Stimulated activated CD4-positive, alpha-beta T cell treated with anti-CD3 and anti-CD28 coated beads, TNF-alpha, amount 100 ng/mL, for 24 hours (primary cell): ENCODE measurements at places on chromosomes 11 and 22.

- peak; percentile 22 for DNase-seq
These were observed 35.0 kb downstream of the TPBGL start for GRCh38 chr11:75275581-75275980.

GRCh38 chr11:64686466-64687170 lies 36.4 kb downstream of the NRXN2 start:
- DNase-seq = no peak

DNA sequence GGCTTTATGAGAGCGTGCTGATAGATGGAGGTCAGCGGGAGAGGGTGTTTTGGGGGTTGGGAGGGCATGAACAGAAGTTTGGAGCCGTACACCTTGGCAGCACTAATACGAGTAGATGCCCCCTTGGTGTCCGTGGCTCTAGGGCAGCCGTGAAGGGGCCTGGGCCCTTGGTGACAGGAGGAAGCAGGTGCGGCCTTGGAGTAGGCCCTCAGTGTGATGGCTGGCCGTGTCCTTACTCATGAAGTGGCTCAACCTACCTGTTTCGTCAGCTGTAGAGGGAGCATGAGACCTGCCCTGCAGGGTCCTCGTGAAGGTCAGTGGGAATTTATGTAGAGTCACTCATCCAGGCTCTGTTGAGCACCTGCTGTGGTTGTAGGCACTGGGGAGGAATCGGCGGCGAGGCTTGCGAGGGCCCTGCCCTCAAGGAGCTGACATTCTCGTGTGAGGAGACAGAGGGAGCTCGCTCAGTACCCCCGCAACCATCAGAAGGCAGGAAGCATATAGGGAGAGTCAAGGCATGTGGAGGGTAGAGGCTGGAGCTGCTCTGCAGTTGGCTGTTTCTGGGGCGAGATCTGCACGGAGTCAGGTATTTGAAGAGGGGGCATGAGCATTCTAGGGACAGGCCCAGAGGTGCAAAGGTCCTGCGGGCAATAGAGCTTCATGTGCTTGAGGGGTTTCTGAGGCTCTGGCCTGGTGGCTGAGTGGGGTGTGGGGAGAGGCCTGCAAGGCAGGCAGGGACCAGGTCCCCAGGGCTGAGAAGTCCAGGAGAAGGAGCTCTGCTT lies 39.6 kb downstream of the TBC1D22A start:
- DNase-seq = no peak

DNA sequence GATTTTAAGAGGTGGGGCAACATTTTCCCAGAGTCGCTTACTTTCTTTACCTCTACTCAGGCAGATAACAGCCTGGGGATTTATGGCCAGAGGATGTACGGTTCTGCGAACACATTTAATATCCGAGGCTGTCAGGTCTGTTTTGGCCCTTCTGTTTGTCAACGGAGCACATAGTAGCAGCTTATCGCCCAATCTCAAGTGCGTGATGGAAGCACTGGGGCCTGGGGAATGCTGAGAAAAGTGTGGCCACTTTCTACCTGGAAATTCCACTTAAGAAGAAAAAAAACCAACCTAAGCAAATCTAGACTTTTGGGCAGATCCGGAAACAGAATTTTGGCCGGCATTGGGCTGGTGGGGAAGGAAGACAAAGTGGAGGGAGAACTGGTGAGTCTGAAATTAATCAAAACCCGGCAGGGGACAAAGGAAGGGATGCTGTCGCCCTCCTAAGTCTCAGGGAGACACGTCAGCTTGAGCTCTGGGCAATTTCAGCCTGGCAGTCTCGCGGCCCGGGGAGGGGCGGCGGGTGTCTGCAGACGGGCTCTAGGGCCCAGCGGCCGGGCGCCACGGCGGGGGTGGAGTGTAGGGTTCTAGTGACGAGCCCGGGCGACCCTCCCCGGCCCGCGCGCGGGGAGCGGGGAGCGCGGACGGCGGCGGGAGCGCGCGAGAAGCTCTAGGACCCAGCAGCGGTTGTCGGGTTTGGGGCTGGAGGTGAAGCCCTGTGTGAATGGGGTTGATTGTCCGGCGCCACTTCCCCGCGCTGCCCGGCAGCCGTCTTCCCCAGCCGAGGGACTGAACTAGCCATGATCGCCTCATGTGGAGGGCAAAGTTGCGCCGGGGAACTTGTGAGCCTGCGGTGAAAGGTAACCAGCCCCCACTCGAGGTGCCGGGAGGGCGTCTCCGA lies at the start of gene AMOTL1:
Gene AMOTL1, plus strand, starts transcription at position 656 of the 901 bp plus-strand sequence. Its CDS starts 156 bp downstream, at position 812.
- no peak for DNase-seq

DNA sequence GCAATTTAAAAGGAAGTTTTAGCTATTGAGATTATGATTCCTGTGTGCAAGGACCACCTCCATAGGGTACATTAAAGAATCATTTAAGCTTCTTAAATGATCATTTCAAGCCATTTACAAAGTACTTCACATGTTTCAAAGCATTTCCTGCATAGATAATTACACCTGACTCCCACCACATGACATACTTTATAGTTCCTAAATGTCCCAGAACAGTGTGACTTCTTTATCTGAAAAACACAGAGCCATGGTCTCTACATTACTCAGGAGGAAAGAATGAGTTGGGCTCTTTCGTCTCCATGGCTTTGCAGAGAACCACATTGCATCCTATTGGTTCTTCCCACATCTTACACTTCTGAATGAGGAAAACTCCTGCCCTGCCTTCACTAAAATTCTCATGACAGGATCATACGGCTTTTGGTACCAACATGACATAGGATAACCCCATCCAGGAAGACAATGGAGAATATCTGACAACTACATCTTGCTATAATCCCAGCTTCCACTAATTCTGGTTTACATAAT lies 88.6 kb downstream of the ETS1 start:
- DNase-seq = no peak
